ENCODE measurements at places on chromosomes 5 and 9.

DNA sequence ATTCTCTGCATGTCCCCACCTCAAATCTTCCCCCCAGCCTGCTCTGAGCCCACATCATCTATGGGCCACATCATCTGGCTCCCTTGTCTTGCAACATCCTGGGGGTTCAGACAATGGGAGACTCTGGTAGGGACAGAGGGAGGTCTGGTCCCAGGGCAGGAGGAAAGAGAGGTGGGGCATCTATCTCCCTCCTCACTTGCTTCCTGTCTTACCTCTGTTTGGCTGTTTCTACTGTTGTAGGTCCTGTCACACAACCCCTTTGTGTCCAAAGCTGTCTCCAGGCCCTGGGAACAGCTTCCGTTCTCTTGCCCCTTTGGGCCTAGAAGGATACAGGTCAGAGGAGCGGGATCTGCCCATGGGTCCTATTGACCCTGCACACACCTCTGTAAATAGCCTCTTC lies 227.2 kb downstream of the NSG2 start:
- DNase-seq, result no peak

DNA sequence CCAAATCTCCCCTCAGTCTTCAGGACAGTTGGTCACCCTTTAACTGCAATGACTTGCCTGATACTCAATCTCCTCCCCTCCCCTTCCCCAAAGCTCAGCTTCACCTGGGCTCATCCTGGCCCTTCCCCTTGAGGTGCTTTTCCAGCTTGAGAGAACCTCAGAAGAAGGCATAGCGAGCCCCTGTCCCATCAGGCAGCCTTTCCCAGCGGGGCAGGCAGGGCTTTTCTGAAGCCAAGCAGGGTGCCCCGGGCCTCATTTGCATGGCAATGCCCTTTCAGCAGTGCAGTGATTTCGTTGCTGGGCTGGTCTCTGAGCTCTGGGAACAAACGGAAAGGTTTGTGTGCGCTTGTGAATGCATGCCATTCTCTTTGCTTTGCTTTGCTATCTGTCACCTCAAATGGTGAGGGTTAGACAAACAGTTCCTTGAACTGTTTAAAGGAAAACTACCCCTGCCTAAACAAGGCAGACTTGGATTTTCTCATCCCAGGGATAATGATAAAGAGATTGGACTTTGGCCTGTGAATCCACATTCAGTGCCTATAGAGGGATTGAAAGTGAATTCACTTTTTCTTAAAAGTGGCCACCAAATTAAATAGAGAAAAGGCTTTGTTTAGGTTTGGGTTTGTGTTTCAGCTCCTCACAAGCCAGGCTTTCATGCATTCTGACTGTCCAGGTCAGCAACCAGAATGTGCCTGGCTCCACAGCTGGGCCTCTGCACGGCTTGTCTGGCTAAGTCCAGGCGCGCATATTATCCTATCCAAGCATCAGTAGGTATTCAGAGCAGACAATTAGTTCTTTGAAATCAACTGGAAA lies 165.3 kb downstream of the ZNF608 start:
- DNase-seq, result no peak

GRCh38 chr5:93602241-93603077 lies 19.4 kb downstream of the NR2F1 start:
- no peak for DNase-seq

- no peak for DNase-seq
Measured at GRCh38 chr5:16944816-16945562, 8.9 kb upstream of the MYO10 start.

DNA sequence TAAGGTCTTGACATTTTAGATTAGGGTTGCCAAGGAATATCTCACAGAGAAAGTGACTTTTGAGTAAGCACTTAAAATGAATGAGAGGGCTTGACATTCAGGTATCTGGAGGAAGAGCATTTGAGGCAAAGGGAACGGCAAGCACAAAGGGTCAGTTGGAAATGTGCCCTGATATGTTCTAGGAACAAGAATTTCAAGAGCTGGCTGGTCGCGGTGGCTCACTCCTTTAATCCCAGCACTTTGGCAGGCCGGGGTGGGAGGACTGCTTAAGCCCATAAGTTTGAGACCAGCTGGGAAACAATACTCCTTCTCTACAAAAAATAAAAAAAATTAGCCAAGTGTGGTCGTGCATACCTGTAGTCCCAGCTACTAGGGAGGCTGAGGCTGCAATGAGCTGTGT lies 16.5 kb downstream of the KIAA1958 start:
- DNase-seq, result no peak

- DNase-seq, result no peak
Measured at GRCh38 chr9:105439428-105439827, 8.4 kb upstream of the FSD1L start.

DNA sequence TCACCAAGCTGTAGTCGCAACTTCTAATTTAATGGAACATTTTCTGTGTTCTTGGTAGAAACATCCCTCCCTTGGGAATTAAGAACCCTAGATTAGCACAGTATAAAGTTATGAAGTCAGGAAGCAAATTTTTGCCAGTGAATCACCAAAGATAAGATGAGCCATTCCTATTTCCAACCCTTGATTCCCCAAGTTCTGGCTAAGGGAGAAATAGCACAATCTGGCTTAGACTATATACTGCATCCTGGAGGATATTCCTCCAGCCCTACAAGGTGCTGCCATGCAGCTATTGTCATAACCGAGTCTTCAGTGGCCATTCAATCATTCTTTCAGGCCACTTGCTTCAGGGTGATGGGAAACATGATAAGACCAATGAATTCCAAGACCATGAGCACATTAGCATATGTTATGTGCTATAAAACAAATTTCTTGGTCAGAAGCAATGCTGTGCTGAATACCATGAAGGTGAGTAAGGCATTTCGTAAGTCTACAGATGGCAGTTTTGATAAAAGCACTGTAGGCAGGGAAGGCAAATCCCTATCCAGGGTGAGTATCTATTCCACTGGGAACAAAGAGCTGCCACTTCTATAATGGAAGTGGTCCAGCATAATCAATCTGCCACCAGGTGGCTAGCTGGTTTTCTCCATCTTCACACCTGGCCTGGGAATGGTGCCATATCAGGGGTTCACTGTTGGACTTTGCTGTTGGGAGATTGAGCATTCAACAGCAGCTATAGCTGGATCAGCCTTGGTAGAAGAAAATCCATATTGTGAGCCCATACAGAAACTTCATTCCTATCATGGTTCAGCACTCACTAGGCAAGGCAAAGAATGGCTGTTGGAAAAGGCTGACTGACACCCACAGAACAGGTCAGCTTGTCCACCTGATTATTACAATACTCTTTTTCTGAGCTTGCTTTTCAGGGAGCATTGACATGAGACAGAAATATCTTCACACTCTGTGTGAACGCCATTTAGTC lies 19.6 kb upstream of the ARL15 start:
- peak; percentile 19 for DNase-seq

DNA sequence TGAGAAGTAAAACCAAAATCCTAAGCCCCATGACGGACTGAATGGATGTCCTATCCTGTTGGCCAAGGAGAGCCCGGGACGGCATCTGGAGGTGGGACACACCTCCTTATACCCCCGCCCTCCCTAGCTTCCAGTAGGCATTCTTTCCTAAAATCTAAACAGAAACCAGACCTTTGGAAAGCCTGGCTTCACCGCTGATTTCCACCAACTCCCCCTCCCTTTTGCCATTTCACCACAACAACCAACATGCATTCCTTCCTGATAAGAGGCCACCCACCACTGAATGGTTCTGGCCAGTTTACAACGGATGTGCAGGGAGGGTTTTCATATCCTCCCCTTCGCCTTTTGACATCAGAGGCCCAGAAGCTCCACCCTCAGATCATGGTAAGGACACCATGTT lies 9.2 kb upstream of the RARS1 start:
- no peak for DNase-seq

GRCh38 chr5:94420885-94421284 lies 197.5 kb downstream of the KIAA0825 start:
- no peak for DNase-seq

- DNase-seq, result no peak
Measured at GRCh38 chr5:132979367-132979940, 16.0 kb upstream of the AFF4 start.

- DNase-seq, result no peak
Measured at GRCh38 chr5:180594311-180595045, 3.2 kb upstream of the SCGB3A1 start.

DNA sequence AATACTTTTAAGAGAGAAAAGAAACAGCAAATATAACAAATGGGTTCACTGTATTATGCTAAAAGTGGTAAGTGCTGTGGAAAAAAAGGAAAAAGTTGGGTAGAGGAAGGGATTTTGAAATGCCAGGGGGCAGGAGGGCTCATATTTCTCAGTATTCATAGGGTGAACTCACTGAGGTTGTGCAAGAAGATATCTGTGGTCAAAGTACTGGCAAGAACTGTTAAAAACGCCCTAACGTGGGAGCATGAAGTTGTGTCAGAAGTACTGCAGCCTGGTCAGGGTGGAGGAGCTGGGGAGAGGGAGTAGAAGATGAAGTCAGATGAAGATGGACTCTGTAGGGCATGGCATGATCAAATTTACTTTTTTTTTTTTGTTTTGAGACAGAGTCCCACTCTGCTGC lies 31.2 kb upstream of the SLC28A3 start:
- no peak for DNase-seq

- DNase-seq, result no peak
Measured at GRCh38 chr9:18319918-18320445, 154.0 kb upstream of the ADAMTSL1 start.

GRCh38 chr5:4674166-4674565 lies 466.0 kb upstream of the ADAMTS16 start:
- no peak for DNase-seq

DNA sequence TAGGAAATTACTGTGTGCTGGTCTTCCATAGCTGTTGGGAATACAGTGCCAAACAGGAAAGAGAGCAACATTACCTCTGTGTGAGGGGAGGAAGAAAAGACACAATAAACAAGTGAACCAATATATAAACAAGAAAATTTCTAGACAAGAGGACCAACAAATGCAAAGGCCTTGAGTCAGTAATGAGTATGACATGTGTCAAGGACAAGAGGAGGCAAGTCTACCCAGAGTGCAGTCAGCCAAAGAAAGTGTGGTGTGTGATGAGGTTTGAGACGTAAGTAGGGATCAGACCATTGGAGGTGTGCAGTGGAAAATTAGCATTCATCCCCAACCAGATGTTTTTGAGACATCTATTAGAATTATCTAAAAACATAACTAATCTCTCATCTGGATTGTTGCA lies 69.5 kb upstream of the CDH6 start:
- DNase-seq, result no peak

DNA sequence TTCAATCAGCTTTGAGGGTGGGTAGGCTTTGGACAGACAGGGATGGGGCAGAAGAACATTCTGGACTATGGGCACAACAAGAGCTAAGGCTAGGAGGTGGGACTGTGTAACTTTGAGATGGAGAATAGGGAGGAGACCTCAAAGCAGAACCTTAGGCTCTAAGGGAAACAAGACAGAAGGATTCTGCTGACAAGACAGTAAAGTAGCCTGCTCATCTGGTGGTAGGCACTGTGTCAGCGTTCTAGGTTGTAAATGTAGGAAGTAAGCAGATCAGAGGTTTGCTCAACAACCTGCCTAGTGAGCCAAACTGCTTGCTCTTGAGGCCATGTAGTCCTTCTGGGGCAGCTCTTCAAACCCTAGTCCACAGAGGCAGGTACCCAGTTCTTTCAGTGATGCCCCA lies 15.0 kb upstream of the IL12B start:
- no peak for DNase-seq

DNA sequence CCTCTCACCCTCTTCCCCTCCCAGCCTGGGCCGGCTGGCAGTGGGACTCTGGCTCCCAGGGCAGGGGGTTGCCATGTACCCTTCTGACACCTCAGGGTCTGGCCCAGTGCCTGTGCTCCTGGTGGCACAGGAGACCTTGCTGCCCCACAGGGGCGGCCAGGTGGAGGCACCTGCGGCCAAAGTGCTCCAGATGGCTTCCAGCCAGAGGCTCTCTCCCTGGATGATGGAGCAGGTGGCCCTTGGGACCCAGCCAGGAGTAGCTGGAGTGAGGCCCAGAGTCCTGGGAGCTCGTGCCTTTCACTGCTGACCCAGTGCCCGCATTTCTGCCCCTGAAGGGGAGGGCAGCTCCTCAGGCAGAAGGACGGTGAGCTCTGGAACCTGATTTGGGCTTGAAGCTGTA lies 87.3 kb downstream of the NTNG2 start:
- peak; percentile 87 for DNase-seq

DNA sequence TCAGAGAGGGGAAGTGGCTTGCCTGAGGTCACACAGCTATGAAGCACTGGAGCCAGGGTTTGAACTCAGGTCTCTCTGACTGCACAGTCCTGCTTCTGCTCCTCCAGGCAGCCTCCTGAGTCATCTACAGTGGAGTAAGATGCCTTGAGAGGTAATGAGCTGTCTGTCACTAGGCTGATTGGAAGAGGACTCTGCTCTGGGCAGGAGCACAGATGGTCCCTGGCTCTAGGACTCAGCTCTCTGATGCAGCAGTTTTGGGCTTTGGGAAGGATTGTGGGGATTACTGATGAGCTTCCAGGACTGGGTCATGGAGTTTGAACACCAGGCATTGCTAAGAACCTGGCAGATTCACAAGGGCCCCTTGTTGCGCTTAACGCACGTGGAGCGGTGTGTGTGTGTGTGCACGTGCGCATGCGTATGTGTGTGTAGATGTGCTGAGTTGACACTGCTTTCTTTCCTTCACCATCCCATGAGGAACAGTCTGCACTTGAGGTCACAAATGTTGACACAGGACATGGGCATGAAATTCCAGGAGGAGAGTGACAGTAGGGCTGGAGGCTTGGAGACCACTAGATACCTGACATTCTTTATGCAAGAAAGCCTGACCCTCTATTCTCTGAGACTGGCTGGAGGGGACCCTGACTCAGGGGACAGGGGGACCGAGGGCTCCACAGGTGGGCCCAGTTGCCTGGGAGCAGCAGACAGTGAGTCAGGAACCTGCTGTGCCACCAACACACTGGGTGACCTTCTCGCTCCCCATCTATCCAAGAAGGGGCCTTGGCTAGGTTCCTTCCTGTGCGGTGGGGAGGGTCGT lies 170.5 kb downstream of the RGS3 start:
- DNase-seq, result no peak

GRCh38 chr5:65483546-65484346 lies 2.0 kb upstream of the ADAMTS6 start:
- peak; percentile 71 for DNase-seq
